ENCODE measurements at places on chromosomes 12 and 14.

- no peak for DNase-seq
These were observed 58.4 kb upstream of the DDX11 start for GRCh38 chr12:31015215-31015614.

DNA sequence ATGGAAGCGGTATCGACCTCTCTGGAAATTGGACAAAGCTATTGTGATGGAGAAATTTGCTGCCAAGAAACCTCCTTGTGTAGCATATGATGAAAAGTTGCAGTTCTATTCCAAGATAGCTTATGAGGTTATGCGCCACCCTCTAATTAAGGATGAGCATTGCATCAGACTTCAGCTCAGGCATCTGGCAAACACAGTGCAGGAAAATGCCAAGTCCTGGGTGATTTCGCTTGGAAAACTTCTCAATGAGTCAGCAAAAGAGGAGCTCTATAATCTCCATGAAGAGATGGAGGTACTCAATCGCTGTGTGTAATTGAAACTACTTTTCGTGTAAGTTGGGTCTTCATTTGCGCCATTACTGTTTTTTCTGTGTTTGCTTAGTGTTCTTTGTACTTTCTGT, 51.2 kb downstream of the DNAH10 start:
- no peak for DNase-seq

- DNase-seq: no peak
These were observed 332.3 kb downstream of the EGLN3 start for GRCh38 chr14:33618361-33619105.

- no peak for DNase-seq
These were observed 716.0 kb downstream of the LRFN5 start for GRCh38 chr14:42322531-42323284.

GRCh38 chr12:66337381-66338010, 35.2 kb downstream of the HELB start:
- DNase-seq: no peak

- DNase-seq: no peak
These were observed 919.9 kb upstream of the FLRT2 start for GRCh38 chr14:84610086-84610485.
